ENCODE measurements at places on chromosomes 7 and 10.

DNA sequence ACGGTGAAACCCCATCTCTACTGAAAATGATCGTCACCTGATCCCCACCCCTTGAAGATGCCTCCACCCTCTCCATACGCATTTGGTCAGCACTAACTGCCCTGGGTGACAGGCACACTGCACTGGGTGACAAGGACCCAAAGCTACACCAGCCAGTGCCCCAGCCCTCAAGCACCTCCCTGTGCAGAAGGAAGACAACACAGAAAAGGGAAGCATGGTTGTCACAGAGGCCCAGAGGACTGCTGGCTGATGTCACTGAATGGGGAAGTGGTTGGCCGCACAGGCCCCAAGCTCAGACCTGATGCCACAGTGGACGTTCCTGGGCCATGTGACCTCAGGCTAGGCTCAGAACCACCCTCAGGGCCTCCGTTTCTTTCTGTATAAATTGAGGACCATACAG, 4.2 kb upstream of the PILRA start:
- peak; percentile 47 for DNase-seq

DNA sequence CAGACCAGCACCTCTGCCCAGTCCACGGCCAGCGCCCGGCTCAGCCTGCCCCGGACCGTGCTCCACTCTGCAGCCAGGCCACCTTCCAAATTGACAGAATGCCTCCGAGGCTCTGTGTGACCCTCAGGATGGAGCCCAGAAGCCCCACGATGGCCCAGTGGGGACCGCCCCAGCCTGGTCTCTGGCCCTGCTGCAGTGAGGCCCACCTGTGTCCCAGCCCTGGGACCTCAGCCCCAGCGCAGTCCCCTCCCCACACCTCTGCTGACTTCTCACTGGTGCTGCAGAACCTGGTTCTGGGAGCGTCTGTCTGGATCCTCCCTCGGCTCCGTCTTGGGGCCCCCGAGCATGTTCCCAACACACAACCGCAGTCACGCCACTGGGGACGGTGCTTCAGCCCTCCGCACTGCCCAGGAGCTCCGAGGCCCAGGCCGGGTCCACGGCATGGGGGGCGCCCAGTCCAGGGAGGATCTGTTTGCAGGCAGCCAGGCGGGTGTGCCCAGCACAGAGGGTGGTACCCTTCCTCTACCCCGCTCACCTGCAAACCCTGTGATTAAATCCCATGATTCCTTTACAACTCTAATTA, 248.1 kb downstream of the ELFN1 start:
- DNase-seq, result no peak

- DNase-seq, result peak; percentile 74
Observed at GRCh38 chr7:38374507-38374906, 101.1 kb upstream of the TARP start.

DNA sequence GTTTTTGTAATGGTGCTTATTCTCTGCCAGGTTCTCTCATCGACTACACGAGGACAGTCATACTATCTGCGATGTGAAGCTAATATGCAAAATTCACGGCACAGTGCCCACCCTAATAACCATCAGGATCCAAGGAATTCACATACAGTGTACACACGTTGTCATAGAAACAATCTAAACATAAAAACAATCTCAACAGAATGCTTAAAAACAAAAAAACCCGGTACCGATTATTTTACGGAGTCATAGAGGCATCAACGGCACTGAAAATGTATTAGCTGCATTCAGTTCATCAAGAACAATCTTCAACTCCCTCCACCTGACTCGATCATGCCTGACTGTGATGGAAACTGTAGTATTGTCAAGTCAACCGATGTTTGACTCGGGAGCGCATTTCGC, 628 bp downstream of the MRPS33 start:
- no peak for DNase-seq

DNA sequence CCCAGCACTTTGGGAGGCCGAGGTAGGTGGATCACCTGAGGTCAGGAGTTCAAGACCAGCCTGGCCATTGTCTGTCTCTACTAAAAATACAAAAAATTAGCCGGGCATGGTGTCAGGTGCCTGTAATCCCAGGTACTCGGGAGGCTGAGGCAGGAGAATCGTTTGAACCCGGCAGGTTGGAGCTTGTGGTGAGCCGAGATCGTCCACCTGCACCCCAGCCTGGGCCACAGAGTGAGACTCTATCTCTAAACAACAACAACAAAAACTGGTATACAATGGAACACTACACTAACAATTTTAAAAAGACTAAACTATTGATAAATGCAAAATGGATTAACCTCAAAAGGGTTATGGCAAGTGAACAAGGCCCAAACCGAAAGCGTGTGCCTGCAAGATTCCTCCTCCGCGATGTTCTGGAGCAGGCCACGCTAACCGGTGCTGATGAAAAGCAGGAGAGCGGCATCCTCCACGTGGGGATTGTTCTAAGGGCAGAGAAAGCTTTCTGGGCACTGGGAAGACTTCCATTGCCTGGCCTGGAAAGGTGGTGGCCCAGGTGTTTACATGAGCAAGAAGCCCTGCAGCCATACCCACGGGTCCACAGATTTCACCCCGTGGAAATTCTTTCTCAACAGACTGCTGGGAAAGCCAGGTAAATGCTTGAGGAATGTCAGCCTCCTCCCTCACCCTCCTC, 53.8 kb downstream of the PDGFA start:
- no peak for DNase-seq

DNA sequence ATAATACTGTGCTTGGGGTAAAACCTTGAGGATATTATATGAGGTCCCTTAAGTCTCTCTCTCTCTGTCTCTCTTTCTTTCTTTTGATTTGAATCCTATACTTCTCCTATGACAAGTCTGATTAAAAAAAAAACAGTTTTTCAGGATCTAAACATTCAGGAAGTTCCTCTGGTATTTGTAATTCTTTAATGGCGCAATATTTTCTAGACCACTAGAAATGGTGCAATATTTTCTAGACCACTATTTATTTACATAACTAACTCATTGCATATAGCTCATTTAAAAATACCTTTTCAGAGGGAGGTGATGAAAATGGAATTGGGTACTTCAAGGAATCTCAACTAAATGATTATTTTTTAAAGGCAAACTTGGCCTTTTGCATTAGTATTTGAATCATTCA, 1235.3 kb downstream of the GATA3 start:
- no peak for DNase-seq

DNA sequence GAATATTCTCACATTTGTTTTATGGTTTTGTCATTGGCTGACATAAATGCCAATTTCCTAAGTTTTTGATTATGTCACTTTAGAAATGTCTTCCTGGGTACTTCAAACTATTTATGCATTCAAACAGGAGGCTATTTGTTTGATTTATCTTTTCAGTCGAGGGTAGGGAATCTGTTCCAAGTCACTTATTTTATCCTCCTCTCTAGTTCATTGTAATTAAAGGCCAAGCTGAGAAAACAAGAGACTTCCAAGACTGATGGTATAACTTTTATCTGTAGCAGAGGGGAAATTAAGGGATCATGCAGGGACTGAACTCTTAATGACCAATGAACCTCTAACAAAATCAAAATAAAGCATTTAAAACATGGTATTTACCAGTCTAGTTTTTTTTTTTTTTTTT, 968.4 kb downstream of the SORCS3 start:
- DNase-seq, result no peak

DNA sequence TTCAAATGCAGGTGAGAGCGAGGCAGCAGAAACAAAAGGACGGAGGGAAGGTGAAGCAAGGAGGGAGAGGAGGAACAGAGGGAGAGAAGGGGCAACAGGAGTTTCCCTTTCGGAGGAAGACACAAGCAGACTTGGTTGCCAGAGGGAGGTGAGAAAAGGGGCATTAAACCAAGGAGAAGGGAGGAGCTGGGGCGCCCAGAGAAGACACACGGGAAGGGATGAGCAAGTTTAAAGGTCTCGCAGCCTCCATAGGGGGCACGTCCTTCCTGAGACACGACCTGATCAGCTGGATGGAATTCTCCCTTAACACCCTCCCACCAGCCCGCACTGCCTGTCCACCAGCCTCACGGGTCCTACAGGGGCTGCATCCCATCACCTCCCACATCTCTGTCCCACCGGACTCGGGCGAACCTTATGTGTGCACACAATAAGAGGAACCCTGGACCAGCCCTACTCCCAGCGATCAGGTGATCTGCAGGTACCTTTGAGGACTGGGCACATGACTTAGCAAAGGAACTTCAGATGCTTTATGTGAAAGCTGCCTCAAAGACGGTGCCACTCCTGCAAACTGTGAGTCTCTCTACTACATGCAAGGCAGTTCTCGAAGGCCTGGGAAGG, 251.2 kb downstream of the TNS3 start:
- no peak for DNase-seq

DNA sequence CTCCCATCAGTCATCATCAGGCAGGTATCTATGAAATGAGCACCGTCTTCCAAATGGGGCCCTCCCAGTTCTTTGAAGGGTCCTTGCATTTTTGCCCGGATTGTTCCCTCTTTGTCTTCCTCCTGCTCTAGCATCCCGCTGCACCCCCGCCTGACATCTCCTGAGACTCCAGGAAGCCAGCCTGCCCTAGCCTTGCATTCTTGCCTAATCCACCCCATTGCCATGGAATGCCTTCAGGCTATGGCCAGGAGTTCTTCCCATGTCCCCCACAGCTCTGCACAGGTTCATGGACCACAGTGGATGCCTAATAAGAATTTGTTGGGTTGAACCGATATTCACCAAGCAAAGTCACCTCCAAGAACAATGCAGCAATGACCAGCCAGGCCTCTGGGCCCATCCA, 62.1 kb downstream of the ZMIZ1 start:
- DNase-seq, result no peak

GRCh38 chr10:73908853-73909539, 1.9 kb upstream of the PLAU start:
- DNase-seq, result peak; percentile 47

DNA sequence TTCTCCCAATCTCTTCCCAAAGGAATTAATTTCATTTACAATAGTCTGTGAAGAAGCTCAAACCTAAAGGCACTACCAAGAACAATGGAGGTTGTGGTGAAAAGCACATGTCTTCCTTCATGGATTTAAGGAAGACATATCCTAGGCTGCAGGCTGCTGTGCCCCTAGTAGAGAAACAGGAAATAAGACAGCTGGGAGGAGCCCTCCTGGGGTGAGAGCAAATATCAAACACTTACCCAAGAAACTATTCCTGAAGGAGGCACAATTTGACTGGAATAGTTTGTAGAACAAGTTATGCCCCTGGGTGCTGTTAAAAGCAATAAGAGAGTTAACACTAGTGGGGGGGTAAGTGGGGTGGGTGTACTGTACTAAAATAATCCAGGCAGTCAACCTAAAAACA, 30.1 kb downstream of the PDZD8 start:
- no peak for DNase-seq

DNA sequence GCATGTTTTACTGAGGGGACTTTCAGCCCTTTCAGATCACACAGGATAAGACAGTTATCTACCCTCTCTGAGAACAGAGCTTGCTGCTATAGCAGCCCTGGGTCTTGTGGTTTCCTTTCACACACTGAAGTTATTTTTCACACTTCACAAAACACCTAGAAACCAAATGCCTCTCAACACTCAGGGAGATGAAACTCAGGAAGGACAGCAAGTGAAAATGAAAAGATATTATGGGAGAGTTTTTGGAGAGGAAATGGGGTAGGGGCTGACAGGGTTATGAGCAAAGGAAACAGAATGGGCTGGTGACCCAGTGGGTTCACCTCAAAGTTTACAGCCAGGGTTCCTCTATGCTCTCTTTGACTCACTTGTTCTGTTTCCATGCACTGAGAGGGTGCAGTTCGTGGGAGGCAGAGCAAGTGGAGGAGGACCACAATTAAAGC, 17.0 kb upstream of the GIMAP2 start:
- DNase-seq, result peak; percentile 87

DNA sequence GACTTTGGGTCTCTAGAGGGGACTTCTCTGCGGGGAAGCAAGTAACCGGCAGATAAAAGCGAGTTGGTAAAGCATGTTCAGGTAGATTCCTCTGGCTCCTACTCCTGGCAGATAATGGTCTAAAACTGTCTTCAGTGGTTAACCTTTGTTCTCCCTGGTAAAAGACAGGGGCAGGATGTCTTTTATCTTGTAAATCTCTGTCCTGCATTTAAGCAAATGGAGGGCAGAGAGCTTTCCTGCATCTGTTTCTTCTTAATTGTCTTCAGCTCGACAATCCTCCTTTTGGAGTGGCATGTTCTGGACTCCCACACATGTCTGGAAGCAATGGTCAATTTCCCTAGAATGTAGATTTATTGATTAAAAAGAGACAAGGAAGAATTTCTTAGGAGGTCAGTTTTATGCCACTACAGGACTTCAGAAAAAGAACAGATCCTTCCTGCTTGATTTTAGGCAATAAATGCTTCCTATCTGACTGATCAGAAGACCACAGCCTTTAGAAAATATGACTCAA, 16.6 kb downstream of the C7orf33 start:
- DNase-seq, result no peak

DNA sequence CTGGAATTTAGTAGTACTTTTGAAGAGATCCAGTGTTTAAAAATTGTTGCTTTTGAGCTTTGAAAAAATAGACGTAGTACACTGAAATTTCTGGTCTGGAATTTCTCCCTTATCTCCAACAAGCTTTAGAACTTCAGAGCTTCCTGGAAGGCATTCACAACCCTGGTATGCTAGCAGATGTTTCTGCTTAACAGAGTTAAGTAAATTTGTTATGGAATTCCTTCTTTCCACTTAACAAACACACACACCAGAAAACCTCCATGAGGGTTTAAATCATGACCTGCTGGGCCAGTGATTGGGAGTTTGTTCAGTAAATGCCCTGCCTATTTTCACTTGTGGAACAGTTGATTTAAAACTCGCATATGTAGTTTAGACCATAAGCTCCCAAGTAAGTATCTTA, 13.7 kb downstream of the ASB15 start:
- DNase-seq, result no peak

DNA sequence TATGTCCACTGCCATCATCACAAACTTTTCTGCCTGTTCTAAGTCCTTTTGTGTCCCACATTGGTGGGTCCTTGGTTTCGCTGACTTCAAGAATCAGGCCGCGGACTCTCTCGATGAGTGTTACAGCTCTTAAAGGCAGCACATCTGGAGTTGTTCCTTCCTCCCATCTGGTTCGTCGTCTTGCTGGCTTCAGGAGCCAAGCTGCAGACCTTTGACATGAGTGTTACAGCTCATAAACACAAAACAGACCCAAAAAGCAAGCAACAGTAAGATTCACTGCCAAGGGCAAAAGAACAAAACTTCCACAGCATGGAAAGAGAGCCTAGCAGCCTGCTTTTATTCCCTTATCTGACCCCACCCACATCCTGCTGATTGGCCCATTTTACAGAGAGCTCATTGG, 30.2 kb downstream of the ASNS start:
- no peak for DNase-seq

GRCh38 chr10:88347597-88348304, 235.4 kb downstream of the RNLS start:
- no peak for DNase-seq

GRCh38 chr10:114042895-114043531, 653 bp upstream of the ADRB1 start:
- peak; percentile 5 for DNase-seq

- no peak for DNase-seq
Observed at GRCh38 chr7:50156163-50156562, 63.1 kb upstream of the ZPBP start.

All from CD4-positive, alpha-beta T cell treated with Interleukin-10 for 1 hour (primary cell).